Esophagus squamous epithelium (tissue), 5 donors: ENCODE measurements at places on chromosomes 6 and 20.

GRCh38 chr6:17962436-17963031 lies 24.9 kb downstream of the KIF13A start:
- no peak for DNase-seq

GRCh38 chr20:38982291-38982690 lies 20.1 kb downstream of the DHX35 start:
- no peak for DNase-seq

GRCh38 chr6:18022398-18023231 lies 35.2 kb upstream of the KIF13A start:
- DNase-seq: no peak

GRCh38 chr6:18072841-18073240 lies 49.6 kb downstream of the NHLRC1 start:
- no peak for DNase-seq

DNA sequence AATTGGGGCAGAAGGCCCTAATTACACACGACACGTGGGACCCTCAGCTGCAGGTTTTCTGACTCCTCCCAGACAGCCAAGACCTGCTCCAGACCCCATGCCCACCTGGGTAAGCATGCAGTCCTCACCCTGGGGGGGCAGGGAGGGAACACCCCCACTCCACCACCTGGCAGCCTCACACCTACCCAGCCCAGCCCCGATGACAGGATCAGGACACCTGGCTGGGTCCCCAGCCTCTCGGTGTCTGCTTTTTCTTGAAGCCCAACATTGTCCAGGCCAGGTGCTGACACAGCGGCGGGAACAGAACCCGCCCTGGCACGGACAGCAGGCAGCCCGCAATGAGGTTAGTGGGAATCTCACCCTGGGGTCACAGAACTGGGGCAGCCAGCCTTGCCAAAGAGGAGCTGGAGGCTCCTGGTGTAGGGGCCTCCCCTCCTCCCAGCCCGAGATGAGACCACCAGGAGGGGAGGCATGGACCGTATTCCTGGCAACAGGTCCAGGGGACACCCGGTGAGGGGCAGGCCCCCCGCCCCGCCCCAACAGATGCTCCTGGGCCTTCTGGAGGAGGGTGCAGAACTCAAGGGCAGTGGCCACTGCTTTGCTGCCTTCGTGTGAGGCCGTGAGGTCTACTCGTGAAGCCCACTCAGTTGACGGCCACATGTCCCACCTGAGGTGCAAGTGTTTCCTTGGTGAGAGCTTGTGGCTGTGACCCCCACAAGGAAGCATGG lies 103.8 kb downstream of the DLL1 start:
- no peak for DNase-seq

- no peak for DNase-seq
Measured at GRCh38 chr6:12576389-12576788, 140.2 kb upstream of the PHACTR1 start.

GRCh38 chr6:104575536-104575935 lies 284.2 kb downstream of the HACE1 start:
- DNase-seq: no peak

DNA sequence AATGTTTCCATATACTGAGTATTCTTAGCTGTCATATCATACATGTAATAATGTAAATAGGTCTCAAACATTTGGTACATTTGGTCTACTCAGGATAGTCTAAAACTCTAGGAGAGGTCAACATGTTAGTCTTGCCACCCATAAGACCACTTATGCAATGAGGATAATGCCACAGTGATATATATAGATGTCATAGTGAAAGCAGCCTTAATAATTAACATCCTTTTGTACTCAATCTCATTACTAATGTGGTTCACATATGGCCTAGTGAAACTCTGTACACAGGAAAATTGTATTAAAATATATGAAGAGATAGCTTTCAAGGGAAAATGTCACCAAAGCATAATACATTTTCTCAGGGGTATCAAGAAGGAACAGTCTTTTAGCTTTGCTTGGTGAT lies 577.9 kb downstream of the TFAP2B start:
- DNase-seq: no peak

- no peak for DNase-seq
Measured at GRCh38 chr6:97205966-97206365, 77.0 kb downstream of the MMS22L start.

DNA sequence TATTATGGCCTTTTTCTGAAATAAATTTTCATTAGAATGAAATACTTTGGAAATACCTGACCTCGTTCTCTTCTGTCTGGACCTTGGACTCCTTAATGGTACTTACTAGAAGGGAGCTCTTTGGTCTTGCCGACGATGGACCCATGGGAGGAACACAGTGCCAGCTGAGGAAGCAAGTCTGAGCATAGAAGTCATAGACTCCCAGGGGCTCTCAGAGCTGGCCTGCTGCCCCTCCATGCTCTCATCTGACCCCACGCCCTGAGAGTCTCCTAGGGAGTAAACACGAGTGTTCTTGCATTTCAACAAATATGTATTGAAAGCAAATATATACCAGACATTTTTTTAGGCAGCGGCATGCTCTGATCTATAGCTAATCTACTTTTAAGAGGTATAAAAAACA lies 87.8 kb downstream of the PLEKHG1 start:
- DNase-seq: no peak

DNA sequence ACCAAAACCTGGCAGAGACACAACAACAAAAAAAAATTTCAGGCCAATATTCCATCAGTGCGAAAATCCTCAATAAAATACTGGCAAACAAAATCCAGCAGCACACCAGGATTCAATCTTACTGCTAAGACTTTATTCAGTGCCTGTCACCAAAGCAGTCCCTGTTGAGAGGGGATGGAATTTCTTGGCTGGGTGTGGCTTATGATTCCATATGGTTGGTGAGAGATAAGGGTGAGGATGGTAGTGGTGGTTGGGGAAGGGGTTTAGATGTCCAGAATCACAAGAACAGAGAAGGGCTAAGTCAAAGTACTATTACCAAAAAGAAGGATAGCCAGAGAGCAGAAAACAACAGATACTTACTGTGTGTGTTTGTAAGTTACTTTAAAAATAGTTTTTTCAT lies 152.8 kb upstream of the SLC35B3 start:
- no peak for DNase-seq

DNA sequence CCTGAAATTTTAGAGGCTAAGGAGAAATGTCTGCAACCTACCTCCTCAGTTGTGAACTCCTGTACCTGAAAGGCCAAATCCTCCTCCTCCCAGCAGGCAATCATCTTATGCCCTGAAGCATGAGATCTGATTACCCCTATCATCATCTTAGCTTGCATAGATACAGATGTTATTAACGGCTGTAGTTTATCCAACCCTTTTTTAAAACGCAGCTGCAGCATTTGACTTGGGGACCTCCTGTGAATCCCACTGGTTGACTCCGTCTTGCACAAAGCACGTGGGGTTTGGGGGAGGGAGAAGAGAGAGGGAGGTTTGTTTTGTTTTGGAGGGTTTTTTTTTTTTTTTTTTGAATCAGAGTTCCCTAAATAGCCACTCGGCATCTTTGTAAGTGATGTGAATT lies 5.8 kb upstream of the NR2E1 start:
- DNase-seq: no peak

DNA sequence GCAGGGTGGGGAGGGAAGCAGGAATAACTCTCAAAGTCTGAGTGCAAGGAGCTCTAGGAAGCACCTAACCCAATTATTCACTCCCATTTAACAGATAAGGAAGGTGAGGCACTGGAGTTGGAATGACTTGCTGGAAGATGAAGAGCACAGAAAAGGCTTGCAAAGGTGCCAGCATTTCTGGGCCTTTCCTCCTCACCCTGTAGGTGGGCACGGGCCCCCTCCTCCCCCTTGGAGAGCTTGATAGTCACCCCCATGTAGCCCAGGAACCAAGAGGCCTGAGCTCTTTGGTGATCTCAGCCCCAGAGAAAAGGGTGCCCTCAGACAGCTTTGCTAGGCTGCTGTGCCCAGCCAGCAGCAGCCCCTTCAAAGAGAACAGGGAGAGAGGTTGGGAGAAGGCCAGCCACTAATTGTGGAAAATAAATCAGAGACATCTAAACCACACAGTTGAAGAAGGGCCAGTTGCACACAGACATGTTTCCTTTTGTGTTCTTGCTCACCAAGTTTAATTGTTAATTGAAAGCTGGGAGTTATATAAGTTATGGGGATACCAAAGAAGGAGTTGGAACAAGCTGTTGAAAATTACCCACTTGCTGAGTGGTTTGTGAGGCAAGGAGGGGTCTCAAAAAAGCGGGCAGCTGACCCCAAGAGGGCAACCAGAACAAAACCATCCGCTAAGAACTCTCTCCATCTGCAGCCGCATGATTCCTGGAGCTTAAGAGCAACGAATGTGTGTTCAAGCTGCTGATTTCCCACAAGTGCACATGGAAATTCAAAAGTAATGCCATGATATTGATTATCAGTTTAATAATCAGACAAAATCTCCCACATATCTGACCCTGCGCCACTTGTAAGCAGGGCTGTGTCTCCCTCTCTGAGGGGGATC lies 77.0 kb downstream of the MRPL14 start:
- DNase-seq: no peak

DNA sequence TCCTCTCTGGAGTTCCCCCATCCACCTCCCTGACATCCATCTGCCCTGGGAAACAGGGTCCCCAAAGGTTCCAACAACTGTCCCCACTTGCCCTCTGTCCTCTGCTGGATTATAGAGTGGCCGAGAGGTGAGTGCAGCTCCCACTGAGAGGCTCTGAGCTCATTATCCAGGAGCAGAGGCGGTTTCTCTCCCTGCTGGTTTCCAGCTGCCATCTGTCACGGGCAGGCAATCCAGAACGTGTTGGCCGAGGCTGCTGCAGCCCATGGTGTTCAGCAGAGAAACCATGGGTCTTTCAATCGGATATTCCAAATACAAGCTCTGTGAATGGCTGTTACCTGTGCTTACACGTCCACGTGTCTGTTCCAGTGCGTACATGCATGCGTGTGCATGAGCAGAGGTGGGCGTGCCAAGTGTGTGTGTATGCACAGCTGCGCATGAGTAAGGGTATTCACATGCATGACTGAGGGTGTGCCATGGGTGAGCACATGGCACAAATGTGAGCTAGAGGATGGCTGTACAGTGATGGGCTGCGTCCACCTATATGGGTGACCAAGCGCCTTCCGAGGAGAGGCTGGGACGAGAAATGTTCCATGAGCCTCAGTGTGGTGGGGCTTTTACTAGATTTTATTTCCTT lies 183.7 kb upstream of the PMEPA1 start:
- DNase-seq: no peak

DNA sequence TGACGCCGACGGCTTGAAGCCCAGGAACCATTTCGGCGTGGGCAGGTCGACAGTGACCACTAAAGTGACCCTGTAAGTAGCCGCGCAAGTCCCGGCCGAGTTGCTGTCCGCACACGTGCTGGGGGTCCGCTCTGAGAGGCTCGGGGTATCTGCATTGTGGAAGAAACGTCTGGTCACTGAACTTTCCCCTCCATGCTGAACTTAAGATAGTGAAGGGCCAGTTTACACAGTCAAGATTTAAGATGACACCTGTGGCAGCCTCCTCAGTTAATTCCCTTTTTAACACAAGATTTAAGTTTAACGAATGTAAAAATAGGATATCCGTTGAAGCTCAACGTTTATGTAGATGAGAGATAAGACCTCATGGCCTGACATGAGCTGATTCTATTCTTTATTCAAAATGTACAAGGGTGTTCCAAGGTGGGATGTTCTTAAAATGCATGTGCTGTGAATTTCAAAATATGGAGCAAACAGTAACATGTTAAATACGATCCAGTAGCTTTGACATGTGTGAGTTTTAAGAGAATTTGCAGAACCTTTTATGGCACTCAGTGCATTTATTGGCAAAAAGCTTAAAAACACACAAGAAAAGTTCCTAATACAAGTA lies 116.2 kb downstream of the RTN4IP1 start:
- no peak for DNase-seq

DNA sequence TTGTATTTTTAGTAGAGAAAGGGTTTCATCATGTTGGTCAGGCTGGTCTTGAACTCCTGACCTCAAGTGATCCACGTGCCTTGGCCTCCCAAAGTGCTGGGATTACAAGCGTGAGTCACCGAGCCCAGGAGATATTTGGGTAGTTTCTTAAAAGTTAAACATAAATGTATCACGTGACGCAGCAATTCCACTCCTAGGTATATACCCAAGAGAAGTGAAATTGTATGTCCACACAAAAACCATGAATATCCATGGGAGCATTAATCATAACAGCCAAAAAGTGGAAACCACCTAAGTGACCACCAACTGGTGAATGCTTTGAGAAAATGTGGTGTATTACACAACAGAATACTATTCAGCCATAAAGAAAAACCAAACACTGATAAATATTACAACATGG lies 164.8 kb downstream of the MRPL14 start:
- no peak for DNase-seq

- no peak for DNase-seq
Measured at GRCh38 chr20:36228770-36229169, 7.5 kb upstream of the AAR2 start.

GRCh38 chr6:45631396-45631795 lies 253.7 kb upstream of the SUPT3H start:
- no peak for DNase-seq

GRCh38 chr6:14174226-14174625 lies 56.7 kb downstream of the CD83 start:
- no peak for DNase-seq

DNA sequence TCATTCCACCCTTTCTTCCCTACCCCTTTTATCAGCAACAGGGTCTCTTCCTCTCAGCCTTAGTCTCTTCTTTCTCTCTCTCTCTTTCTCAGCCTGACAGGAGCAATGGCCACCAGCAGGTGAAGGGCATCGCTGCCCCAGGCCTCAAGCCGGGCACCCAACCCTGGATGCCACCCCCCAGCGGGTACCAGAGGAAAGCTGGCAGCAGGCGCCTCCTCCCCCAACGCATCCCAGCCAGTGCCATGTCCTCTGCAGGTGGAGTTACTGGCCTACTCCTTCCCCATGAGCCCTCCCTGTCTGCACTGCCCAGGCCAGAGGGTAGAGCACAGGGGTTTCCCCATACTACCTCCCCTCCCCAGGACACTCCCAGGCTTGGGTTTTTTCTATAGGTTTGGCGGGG lies 32.2 kb downstream of the EIF2S2 start:
- DNase-seq: no peak

DNA sequence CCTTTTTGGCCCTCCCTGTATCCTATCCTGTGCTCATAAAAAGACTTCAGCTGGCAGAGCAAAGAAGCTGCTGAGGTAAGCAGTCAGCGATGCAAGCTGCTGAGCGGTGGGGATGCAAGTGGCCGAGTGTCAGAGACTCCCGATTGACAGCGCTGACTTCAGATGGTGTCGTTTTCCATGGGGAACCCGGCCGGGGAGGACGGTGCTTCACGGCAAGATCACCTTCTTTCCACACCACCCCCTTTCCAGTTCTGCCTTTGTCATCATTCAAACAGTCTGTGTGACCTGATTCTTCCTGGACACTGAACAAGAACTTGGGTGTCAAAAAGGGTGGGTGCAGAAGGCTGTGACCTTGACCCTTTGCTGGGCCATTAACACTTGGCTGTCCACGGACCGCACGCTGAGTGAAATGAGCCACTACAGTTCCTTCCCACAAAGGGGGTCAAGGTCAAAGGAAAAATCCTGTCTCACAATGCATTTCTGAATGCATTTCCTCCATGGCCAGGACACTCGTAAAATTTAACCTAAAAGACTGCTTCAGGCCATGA lies 52.9 kb upstream of the UNC93A start:
- DNase-seq: no peak

DNA sequence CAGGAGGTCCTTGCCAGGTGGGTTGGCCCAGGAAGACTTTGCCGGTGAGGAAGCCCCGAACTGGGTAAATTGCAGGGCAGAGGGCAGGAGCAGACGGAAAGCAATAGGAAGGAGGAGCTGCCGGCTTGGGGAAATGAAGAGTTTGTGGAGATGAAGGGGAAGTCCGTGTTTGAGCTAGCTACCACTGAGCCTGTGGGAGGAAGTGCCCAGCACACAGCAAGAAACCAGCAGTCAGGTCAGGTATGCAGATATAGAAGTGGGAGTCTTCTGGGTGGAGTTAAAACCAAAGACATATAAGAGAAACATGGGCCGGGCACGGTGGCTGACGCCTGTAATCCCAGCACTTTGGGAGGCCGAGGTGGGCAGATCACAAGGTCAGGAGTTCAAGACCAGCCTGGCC lies 34.7 kb downstream of the CD24 start:
- no peak for DNase-seq
